ENCODE measurements at places on chromosomes 7 and 10.

GRCh38 chr10:102644066-102644645, at the start of gene TRIM8:
Gene TRIM8 (plus strand): TSS chr10:102644479. CDS start chr10:102644618, 139 bp downstream.
- DNase-seq, result peak; percentile 46
- H3K36me3 ChIP-seq, result peaks cover 42% of the 10 kb centered on the region
- peaks cover 47% of the 10 kb centered on the region for H3K4me1 ChIP-seq
- no peaks in the 10 kb centered on the region for H3K27me3 ChIP-seq
- H3K4me3 ChIP-seq, result peak within 1 kb of the TSS; percentile 94
- H3K27ac ChIP-seq, result peak within 1 kb of the TSS; percentile 94

- H3K36me3 ChIP-seq, result no peaks in the 10 kb centered on the region
- no peak for DNase-seq
- no peaks in the 10 kb centered on the region for H3K4me1 ChIP-seq
- H3K4me3 ChIP-seq, result no peak overlapping the region
- H3K27me3 ChIP-seq, result peaks cover 9% of the 10 kb centered on the region
- H3K27ac ChIP-seq, result no peak overlapping the region
Observed at GRCh38 chr10:118163217-118163616, 116.5 kb upstream of the RAB11FIP2 start.

GRCh38 chr10:22779331-22780019, 65.1 kb upstream of the PIP4K2A start:
- H3K4me1 ChIP-seq, result peaks cover 5% of the 10 kb centered on the region
- H3K4me3 ChIP-seq, result no peak overlapping the region
- H3K27me3 ChIP-seq, result no peaks in the 10 kb centered on the region
- no peak for DNase-seq
- H3K36me3 ChIP-seq, result no peaks in the 10 kb centered on the region

- no peak overlapping the region for H3K27ac ChIP-seq
- no peak for DNase-seq
- no peak overlapping the region for H3K4me3 ChIP-seq
- peaks cover 7% of the 10 kb centered on the region for H3K36me3 ChIP-seq
- no peaks in the 10 kb centered on the region for H3K27me3 ChIP-seq
Observed at GRCh38 chr10:119422682-119423509, 119.6 kb downstream of the RGS10 start.

GRCh38 chr10:79185796-79186374, 117.1 kb downstream of the ZMIZ1 start:
- no peak overlapping the region for H3K4me3 ChIP-seq
- no peaks in the 10 kb centered on the region for H3K27me3 ChIP-seq

- no peak overlapping the region for H3K27ac ChIP-seq
- no peaks in the 10 kb centered on the region for H3K27me3 ChIP-seq
- no peak overlapping the region for H3K4me3 ChIP-seq
Observed at GRCh38 chr10:26157734-26158133, 58.8 kb upstream of the GAD2 start.

DNA sequence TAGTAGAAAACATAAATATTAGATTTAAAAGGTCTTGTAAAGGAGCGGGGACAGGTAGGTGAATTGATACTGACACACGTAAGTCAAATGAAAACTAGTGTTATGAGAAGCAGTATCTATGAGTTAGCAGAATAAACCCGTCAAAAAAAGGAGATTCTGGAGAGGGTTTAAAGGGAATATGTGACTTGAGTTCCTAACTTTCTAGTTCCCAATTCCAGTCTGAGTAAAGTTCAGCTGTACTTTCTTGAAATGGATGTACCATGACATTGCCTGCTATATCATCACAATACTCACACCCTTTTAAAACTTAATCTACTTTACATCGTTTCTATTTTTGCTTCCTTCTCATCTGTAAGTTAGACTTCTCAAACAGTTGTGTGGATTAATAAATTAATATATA, 122.2 kb downstream of the NRBF2 start:
- no peaks in the 10 kb centered on the region for H3K27me3 ChIP-seq
- H3K4me1 ChIP-seq, result peaks cover 76% of the 10 kb centered on the region
- no peak overlapping the region for H3K4me3 ChIP-seq
- peak overlapping the region; percentile 80 for H3K27ac ChIP-seq
- DNase-seq, result no peak
- peaks cover 35% of the 10 kb centered on the region for H3K36me3 ChIP-seq

DNA sequence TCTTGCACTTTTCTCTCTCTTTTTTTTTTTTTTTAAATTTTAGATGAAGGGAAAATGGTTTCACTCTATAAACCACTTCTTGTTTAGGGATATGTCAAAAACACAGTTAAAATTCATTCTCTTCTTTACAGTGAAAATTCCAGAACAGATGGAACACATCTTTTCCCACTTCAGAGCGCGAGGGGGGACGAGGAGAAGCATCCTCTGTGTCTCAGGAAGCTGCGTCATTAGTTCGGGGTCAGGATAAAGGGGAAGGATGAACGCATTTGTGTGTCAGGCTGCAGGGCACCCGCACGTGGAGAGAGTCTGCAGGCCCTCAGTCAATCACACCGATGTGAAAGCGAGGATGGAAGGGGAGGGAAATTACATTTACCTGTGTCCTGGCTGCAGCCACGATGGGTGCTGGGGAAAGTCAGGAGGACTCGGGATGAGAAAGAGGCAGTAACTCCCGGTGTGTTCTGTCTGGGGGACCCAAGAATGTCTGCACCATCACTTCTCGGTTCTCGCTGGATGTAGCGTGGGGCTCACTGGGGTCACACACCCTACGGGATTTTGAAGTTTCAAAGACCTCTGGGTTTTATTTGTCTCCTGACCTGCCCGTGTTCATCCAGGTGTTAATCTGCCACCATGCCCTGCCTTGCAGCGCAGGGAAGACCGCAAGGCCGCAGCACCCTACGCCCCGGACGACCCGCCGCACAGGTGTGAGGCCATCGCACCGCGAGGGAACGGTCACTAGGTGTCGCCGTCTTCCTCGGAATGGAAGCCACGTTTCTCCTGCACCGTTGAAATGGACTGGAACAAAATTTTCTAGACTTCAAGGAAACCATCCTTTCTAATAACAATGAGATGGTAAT, 66.7 kb upstream of the PITRM1 start:
- H3K4me3 ChIP-seq, result no peak overlapping the region
- peak; percentile 69 for DNase-seq
- peaks cover 32% of the 10 kb centered on the region for H3K27me3 ChIP-seq
- no peak overlapping the region for H3K27ac ChIP-seq

DNA sequence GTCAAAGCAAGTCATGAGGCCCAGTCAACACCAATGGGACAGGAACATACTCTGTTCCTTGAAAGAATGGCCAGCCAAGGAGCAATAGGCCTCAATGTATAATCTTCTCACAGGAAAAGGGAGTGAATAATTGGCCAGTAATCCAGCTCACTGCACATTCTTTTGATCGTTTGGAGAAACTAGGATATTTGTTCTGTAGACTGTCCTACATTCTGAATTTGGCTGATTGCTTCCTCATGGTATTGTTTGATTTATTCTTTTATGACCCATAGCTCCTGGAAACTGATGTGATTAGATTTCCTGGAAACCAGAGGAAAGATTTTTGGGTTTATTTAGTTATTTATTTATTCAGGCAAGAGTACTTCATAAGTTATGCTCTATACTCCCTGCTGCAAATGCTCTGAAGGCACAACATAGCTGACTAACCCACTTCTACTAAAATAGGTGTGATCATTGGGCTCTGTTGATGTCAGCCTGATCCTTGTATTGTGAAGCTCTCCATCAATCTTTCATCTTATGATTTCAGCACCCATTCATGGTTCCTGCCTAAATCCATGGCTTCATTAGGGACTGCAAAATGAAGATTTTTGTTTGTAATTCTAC, 745.2 kb downstream of the SUGCT start:
- H3K4me3 ChIP-seq, result no peak overlapping the region
- H3K27ac ChIP-seq, result no peak overlapping the region
- no peaks in the 10 kb centered on the region for H3K27me3 ChIP-seq
- no peaks in the 10 kb centered on the region for H3K36me3 ChIP-seq
- no peak for DNase-seq

GRCh38 chr7:106281127-106281526, 3.7 kb downstream of the NAMPT start:
- H3K4me1 ChIP-seq, result peaks cover 22% of the 10 kb centered on the region
- H3K27ac ChIP-seq, result no peak overlapping the region
- H3K36me3 ChIP-seq, result peaks cover 56% of the 10 kb centered on the region
- H3K27me3 ChIP-seq, result no peaks in the 10 kb centered on the region
- no peak overlapping the region for H3K4me3 ChIP-seq

DNA sequence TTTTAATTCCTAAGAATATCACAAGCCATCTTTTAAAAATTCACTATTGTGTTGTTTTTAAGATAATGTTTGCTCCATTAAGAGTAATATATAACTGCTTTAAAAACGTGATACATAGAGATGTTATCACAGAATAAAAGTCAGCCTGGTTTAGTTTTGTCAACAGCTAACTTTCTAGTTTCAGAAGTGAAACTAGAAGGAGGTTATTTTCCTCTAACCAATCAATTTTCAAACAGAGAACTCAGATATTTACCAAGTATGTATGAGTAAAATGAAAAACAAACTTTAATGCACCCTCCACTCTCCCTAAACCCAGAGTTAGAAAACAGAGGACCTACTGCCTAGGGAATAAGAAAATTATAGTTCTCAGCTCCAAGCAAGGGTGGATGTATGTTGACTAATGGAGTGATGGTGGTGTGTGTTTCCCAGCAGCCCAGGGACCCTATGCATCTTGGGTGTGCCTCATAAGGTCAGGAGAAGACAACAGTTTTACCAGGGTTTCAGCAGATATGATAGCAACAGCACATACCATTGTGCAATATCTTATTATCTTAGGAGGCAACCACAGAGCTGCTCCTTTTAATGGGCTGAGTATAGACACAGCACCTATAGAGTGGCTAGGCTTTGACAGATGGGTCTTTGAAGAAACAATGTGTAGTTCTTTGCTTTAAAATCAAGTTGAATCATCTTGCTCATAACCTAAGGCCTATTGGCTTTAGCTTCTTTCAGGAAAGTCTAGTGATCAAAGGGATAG, 58.4 kb downstream of the PTPRZ1 start:
- DNase-seq, result no peak
- H3K4me1 ChIP-seq, result no peaks in the 10 kb centered on the region
- H3K36me3 ChIP-seq, result no peaks in the 10 kb centered on the region
- H3K27ac ChIP-seq, result no peak overlapping the region
- no peak overlapping the region for H3K4me3 ChIP-seq

- no peak overlapping the region for H3K27ac ChIP-seq
- no peaks in the 10 kb centered on the region for H3K4me1 ChIP-seq
- H3K36me3 ChIP-seq, result no peaks in the 10 kb centered on the region
- DNase-seq, result no peak
- H3K4me3 ChIP-seq, result no peak overlapping the region
- peaks cover 64% of the 10 kb centered on the region for H3K27me3 ChIP-seq
Observed at GRCh38 chr10:44383749-44384600, 922 bp downstream of the CXCL12 start.

GRCh38 chr7:2892549-2892948, 48.4 kb upstream of the GNA12 start:
- H3K27me3 ChIP-seq, result no peaks in the 10 kb centered on the region
- peaks cover 25% of the 10 kb centered on the region for H3K4me1 ChIP-seq
- DNase-seq, result no peak
- no peaks in the 10 kb centered on the region for H3K36me3 ChIP-seq
- peak overlapping the region; percentile 40 for H3K4me3 ChIP-seq
- H3K27ac ChIP-seq, result peak overlapping the region; percentile 58

DNA sequence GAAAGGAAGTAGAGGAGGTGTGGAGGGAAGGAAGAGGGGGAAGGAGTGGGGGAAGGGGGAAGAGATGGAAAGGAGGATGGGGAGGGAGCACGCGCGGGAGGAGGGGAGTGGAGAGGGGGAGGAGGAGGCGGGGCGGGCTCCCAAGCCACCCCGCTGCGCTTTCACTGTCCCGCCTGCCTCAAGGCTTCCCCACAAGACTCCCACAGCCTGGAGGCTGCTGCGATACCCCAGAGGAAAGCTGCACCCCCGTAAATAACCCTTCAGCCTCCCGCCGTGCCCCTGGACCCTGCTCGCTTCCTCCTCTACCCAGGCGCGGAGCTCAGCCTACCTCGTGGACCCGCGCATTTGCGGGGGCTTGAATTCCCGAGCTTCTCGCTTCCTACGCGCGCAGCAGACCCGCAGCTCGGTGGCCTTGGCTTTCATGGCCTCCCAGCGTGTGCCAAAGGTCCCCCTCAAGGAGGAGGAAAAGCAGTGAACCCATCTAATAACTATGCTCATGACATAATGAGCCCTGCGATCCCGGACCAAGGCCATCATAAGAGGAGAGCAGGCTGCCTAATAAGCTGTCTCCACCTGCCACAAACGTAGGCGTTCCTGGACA, at the start of gene C10orf67:
Gene C10orf67, minus strand, starts transcription at position 557 of the 601 bp plus-strand sequence. Its CDS starts 23 bp downstream, at position 534.
- no peak for DNase-seq
- H3K27ac ChIP-seq, result peak within 1 kb of the TSS; percentile 83
- peaks cover 15% of the 10 kb centered on the region for H3K4me1 ChIP-seq
- H3K4me3 ChIP-seq, result peak within 1 kb of the TSS; percentile 72
- H3K36me3 ChIP-seq, result no peaks in the 10 kb centered on the region
- H3K27me3 ChIP-seq, result peaks cover 19% of the 10 kb centered on the region

- H3K4me3 ChIP-seq, result no peak overlapping the region
- no peak for DNase-seq
- no peak overlapping the region for H3K27ac ChIP-seq
- H3K27me3 ChIP-seq, result peaks cover 16% of the 10 kb centered on the region
- no peaks in the 10 kb centered on the region for H3K36me3 ChIP-seq
Observed at GRCh38 chr7:22364900-22365299, 7.9 kb upstream of the RAPGEF5 start.

DNA sequence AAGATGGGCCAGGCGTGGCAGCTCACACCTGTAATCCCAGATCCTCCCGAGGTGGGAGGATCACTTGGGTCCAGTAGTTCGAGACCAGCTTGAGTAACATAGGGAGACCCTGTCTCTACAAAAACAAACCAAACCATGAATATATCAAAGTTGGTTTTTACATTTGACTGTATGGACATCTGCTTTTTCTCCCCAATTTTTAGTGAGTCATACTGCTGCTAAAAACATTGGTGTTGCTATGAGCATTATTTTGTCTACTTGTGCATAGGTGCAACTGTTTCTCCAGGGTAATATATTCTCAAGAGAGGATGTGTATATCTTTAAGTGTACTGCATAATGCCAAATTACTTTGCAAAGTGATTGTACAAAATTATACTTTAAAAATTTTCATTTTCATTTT, 769 bp upstream of the TMEM248 start:
- H3K4me3 ChIP-seq, result peak overlapping the region; percentile 89
- H3K27me3 ChIP-seq, result no peaks in the 10 kb centered on the region
- peaks cover 20% of the 10 kb centered on the region for H3K4me1 ChIP-seq
- H3K27ac ChIP-seq, result peak overlapping the region; percentile 97
- peaks cover 37% of the 10 kb centered on the region for H3K36me3 ChIP-seq

- no peak for DNase-seq
- H3K36me3 ChIP-seq, result no peaks in the 10 kb centered on the region
- H3K4me1 ChIP-seq, result no peaks in the 10 kb centered on the region
Observed at GRCh38 chr10:44925224-44925623, 14.1 kb downstream of the TMEM72 start.

GRCh38 chr7:72465521-72465920, 53.4 kb upstream of the CALN1 start:
- no peak for DNase-seq
- no peak overlapping the region for H3K27ac ChIP-seq
- no peak overlapping the region for H3K4me3 ChIP-seq
- no peaks in the 10 kb centered on the region for H3K36me3 ChIP-seq
- no peaks in the 10 kb centered on the region for H3K4me1 ChIP-seq

GRCh38 chr7:142938611-142939010, 673 bp upstream of the LLCFC1 start:
- peaks cover 34% of the 10 kb centered on the region for H3K27me3 ChIP-seq
- H3K4me1 ChIP-seq, result no peaks in the 10 kb centered on the region
- no peaks in the 10 kb centered on the region for H3K36me3 ChIP-seq
- no peak for DNase-seq
- H3K27ac ChIP-seq, result no peak overlapping the region

- H3K4me1 ChIP-seq, result no peaks in the 10 kb centered on the region
- H3K27ac ChIP-seq, result no peak overlapping the region
- DNase-seq, result no peak
- H3K27me3 ChIP-seq, result no peaks in the 10 kb centered on the region
- H3K4me3 ChIP-seq, result no peak overlapping the region
- no peaks in the 10 kb centered on the region for H3K36me3 ChIP-seq
Observed at GRCh38 chr7:93544691-93545090, 29.8 kb downstream of the CALCR start.

Data from effector memory CD8-positive, alpha-beta T cell (primary cell).